ENCODE measurements at places on chromosomes 7 and 10.

- DNase-seq: no peak
These were observed 3.0 kb downstream of the BTBD16 start for GRCh38 chr10:122273966-122274545.

- no peak for DNase-seq
These were observed 66.0 kb upstream of the DUSP5 start for GRCh38 chr10:110431659-110432058.

GRCh38 chr10:58996063-58996462, 180.4 kb upstream of the PHYHIPL start:
- DNase-seq: no peak

DNA sequence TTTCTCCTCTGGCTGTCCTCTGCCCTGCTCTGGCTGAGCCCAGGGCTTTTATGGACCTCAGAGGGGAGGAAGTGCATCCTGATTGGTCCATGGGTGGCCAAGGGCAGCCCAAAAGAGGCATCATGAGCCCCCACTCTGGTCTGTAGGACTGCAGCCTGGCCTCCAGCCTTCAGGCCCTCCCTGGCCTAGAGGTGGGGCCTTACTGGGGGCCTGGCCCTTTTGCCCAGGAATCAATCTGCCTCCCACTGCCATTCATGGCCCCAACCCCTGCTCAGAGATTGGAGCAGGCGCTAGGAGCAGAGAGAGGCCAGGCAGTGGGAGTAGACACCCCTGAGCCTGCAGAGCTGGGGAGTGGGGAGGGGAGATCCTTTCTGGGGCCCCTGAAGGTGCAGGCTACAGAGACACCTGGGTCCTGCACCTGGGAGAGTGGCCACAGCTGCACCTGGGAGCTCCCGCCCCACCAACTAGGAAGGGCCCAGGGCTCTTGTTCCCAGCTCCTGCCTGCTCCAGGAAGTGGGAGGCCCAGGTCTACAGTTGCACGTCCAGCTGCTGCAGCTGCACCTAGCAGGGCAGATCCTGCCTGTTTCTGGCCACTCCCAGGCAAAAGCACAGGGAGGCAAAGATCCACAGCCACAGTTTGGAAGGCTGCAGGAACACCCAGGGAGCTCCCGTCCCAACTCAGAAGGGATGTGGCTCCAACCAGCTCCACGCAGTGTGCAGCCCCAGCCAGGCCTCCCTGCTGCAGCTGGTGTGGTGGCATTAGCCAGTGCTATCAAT, 6.4 kb upstream of the DYNC2I1 start:
- no peak for DNase-seq

DNA sequence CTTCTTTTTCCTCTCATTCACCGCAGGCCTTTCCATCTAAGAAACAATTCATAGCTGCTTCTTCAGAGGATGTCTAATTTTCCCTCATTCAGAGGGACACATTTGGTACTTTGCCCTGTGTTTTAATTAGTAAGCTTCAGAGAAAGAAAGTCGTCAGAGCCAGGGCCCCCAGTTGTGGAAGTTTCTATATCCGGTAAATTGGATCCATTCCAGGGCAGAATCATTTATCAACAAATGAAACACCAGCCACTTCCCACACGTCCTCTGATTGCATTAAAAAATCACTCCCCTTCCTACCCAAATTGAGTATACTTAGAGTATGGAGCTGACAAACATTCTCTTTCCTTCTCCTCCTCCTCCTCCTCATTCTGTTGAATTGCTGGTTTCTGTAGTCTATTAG, 205.8 kb upstream of the HDAC9 start:
- DNase-seq: no peak

DNA sequence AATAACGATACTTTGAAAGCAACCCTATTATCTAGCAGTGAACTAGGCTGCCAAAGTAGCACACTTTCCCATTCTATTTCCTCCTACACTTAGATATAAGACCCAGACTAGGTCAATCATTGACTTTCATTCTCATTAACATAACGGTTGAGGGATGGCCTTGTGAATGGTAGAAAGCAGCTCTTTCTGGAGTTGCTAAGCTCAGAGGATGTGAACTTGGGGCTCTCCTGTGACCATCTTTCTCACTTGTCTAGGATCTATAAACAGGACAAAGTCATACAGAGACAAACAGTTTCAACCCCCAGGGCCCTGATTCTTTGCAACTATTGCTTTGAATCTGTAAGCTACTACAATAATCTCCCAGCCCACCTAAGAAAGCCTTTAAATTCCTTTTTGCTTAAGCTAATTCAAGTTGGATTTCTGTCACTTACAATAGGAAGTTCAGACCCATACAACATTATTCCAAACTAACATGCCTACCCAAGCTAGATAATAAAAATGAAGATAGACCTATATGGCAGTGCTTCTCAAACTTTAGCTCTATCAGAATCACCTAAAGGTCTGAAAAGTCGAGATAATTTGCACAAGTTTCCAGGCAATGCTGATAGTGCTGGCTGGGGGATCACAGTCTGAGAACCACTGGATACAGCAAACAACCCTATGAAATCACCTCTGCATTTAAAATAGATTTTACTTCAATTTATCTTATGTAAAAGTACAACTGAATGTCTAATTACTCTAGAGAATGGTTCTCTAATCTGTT, 16.7 kb downstream of the P4HA1 start:
- no peak for DNase-seq

DNA sequence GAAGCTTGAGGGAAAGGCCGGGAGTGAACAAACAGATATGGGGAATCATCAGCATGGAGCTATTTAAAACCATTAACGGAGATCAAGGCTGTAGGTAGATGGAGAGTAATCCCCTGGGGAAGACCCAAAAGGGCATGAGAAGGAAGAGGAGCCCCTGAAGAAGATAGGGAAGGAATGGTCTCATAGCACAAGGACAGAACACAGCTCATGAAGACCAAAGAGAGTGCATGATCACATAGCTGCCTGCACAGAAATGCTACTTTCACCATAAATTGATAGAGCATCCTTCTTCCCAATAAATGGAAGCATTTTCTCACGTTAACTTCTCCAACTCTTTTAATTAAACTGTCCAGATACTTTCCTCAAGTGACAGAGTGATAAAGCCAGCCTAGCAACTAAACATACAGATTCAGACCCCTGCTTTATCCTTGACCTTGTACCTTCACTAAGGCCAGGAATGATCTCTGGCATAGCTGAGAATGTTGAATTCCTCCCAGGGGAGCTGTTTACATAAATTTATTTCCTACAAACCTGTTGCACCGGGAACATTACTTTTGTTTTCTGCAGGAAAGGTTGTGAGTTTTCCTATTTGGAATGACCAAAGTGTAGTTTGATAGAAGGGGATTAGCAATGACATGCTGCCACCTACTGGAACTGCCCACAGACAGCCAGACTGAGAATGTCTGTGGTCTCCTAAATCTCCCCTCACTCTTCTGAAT, 110.8 kb upstream of the LRGUK start:
- DNase-seq: no peak

DNA sequence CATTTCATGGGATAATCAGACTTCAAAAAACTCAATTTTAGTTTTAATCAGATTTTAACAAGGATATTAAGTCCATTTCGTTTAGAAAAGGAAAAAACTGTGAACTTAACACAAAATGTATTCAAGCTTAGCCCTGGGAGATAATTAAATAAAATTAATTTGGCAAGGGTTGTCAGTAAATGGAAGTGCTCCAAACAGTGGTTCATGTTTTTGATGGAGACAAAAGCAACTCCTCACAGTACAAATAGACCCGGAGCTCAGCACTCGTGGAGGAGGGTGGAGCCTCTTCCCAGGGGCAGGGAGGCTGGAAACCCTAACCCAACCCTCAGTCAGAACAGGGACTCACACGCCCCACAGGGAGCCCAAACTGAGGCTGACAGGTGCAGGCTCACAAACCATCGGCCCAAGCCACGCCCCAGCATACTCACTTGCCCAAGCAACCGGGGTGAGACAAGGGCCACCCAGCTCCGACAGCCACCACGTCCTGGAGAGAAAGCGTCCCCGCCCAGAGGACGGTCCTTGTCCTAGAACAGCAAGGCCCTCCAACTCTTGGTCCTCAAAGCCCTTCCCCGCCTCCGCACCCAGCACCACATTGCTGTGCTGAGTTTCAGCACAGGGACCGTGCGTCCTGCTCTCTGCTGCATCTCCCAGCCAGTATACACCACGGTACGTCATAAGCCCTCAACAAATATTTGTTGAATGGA, 39.8 kb downstream of the MAD1L1 start:
- DNase-seq: no peak

DNA sequence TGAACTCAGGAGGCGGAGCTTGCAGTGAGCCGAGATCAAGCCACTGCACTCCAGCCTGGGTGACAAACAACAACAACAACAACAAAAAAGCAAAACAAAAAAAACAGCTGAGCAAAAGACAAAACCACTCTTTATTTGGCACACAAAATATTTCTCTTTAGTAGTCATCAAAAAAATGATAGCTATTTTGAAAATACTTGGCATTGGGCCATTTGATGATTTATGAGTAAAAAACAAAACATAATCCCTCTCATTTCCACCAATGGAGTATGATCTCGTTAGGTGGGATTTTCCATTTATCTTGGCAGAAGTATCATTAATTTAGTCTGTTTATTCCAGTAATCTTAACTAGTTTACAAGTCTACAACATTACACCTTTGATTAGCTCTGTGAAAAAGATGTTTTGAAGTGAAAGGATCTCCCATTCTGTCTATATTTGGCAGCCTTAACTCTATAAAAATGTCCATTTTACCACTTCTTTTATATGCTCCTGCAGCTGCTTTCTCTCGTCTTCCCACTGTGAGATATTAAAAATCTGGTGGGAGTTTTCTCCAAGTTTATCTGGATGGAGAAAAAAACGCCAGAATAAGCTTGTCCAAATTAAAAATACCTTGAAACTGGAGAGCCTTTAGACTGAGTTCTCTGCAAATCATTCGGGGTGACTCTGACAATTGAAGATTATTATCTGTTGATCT, 58.8 kb upstream of the AGMO start:
- DNase-seq: no peak

GRCh38 chr7:80941208-80941758, 22.4 kb upstream of the SEMA3C start:
- DNase-seq: no peak

DNA sequence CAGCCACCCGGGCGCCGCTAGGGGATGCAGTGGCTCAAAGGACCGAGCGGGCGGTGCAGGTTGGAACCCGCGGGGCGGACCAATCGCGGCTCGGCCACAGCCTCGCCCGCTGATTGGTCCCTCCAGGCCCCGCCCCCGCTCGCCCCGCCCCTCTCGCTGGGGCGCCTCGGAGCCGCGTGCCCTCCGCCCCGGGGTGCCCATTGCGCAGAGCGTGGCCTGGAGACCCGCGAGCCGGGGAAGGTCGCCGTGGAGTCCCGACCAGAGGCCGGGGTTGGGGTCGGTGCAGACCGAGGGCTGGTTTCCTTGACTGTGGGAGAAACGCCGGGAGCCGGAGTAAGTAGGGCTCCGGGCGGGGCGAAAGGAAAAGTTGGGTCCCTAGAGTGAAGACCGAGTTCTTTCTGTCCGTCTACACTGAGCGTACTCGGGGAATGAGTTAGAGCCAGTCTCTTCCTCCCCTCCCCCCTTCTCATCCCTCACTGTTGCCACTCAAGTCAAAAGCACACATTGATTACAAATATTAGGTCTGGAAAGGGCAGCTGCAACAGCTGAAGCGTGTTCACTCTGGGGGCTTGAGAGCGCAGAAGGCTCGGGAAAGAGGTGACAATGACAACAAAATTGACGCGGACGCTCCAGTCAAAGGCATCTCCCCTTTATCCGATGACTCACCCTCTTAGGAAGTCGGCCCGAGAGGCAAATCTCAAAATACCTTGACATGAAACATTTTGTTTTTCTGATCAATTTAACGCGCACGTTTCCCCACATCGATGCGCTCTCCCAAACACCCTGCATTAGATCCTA, 843 bp upstream of the GATA3 start:
- DNase-seq: peak; percentile 94

DNA sequence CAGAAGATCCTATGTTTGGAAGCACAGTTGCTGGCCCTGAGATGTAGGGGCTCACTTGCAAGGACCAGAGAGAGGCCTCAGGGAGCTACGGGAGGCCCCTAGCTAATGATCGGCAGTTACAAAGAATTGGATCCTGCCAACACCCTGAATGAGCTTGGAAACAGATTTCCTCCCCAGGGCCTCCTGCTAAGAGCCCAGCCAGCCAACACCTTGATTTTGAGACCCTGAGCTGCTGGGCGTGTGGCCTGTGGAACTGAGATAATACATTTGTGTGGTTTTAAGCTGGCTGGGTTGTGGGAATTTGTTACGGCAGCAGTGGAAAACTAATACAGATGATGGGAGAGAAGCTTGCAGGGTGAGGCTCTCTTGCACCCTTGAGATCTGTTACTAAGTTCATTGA, 3.9 kb downstream of the DOCK1 start:
- DNase-seq: no peak

DNA sequence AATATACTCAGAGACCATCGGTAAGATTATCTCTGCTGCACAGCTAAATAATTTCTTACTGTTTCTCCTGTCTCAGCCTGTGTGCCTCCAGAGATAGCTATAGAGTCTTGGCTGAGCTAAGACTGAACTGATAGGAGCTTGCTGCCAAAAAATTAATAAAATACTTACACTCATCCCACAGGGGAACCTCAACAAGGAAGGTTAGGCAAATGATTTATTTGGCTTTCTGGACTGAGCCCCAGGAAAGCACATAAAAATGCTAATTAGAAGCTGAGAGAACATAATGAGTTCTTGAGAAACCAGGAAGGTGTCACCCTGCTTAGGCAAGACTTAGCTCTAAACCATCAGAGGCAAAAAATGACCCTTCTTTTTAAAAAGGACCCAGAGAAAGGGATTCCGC, 534.5 kb downstream of the TNS3 start:
- DNase-seq: no peak

GRCh38 chr10:7260412-7260900, 150.4 kb downstream of the SFMBT2 start:
- no peak for DNase-seq

- DNase-seq: no peak
These were observed 117.6 kb downstream of the DIP2C start for GRCh38 chr10:571688-572451.

GRCh38 chr7:33191340-33191739, 62.0 kb downstream of the BBS9 start:
- DNase-seq: no peak

GRCh38 chr10:52652431-52653262, 119.9 kb downstream of the MBL2 start:
- no peak for DNase-seq

- DNase-seq: no peak
These were observed 87.2 kb downstream of the PHF14 start for GRCh38 chr7:11060893-11061292.

GRCh38 chr10:70565556-70566514, 36.7 kb downstream of the PRF1 start:
- no peak for DNase-seq

DNA sequence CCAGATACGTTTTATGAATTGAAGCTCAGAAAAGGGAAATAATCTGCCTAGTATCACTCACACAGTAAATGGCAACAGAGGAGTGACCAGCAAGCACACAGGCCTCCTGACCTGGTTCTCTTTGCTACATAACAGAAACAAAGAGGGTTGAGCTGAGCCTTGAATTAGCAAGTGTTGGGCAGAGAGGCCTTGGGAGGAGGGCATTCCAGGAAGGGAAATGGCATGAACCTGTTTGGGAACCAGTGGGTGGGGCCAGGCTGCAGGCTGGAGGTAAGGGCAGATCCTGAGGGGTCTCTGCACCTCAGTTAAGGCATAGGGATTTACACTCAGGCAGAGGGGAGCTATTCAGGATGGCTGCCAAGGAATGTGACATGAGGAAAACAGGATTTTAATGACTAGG, 24.8 kb upstream of the CYCS start:
- no peak for DNase-seq

- DNase-seq: no peak
These were observed 541.3 kb downstream of the LRMDA start for GRCh38 chr10:75972491-75973276.

GRCh38 chr10:127987467-127988380, 80.8 kb downstream of the PTPRE start:
- DNase-seq: no peak

GRCh38 chr10:29067161-29067560, 221.7 kb upstream of the LYZL1 start:
- DNase-seq: no peak
